ENCODE measurements at places on chromosomes 2 and 18.

DNA sequence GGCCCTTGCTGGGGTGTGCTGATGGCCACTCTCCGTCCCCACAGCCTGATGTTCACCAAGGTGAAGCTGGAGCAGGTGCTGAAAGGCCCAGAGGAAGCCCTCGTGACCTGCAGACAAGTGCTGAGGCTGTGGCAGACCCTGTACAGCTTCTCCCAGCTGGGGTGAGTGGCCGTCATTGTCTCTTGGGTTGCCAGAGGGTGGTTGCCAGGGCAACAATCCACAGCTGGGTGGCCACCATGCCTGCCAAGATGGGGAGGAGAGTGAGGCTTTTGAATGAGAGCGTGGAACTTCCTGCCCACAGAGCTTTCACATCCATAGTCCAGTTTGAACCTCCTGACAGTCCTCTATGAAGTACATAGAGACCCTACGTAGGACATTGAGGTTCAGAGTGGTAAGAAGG lies 108.8 kb downstream of the STPG4 start:
- DNase-seq, result no peak

DNA sequence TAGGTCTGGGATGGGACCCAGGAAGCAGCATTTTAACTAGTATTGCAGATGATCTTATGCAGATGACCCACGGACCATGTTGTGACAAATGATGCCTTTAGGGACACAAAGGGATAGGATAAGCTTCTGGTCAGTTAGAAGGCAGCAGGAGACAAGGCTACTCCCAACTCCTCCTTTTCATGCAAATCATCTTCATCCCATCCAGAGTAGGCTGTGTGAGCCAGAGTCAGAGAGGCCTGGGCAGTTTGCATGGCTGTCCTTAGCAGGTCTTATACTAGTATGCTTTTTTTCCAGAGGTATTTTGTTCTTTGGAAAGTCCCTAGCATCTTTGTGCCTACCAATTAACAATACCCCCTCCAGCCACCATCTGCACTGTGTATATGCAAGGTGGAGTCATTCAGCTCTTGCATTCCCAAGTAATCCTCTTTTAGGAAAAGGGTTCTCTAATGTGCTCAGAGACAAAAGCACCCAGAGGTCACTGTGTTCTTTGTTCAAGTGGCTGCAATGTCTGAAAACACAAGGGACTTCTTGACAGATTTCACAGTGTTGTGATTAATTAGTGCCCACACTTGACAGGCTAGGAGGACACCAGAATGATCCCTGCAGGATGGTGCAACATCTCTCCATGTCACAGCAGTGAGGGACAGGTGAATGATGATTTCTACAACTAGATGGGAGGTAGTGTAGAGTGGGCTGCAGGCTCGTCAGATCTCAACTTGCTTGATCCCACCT lies 225.8 kb downstream of the NCKAP5 start:
- no peak for DNase-seq

GRCh38 chr2:111225856-111226255 lies 105.1 kb downstream of the BCL2L11 start:
- DNase-seq, result no peak

- DNase-seq, result no peak
These were observed 756.3 kb downstream of the SATB2 start for GRCh38 chr2:198701481-198701880.

DNA sequence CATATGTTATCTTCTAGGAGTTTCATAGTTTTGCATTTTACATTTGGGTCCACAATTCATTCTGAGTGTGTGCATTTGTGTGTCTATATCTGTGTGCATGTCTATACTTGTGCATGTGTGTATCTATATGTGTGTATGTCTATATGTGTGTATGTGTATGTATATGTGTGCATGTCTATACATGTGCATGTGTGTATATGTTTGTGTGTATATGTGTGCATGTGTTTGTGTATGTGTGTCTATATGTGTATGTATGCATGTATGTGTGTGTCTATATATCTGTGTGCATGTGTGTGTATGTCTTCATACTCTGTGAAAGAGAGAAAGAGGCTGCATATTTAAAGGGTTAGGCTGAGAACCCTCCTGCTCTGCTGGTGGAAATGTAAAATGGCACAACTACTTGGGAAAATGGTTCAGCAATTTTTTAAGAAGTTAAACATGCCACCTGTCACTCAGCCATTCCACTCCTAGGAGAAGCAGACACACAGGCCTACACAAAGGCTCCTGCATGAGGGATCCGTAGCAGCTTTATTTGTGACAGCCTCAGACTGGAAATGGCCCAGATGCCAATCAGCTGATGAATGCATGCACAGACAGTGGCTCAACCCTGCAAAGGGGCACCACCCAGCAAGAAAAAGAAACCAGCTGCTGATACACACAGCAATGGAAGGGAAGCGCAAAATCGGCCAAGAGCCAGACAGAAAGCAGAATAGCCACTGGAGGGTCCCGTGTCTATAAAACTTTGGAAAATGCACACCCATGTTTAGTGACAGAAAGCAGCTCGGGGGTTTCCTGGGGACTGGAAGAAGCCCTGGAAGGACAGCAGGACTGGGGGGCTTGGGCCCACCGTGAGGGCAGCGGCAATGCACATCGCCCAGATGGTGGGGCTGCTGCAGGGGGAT lies 146.8 kb downstream of the SEPTIN10 start:
- no peak for DNase-seq

DNA sequence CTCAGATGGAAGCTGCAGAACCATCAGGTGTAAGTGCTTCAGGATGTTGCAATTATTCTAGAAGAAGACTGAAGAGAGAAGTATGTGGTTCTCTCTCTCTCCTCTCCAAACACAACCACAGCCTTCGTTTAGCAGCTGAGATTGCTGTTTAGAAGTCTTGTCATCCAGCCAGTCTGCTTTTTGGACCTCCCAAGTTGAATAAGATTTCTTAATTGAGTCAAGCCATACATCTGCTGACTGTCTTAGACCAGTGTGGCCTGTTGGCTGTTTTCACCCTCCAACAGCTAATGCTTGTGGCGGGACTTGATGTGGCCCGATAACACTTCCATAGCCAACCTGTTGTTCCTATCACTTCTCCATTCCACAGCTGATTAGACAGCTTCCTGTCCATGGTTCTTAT lies 91.3 kb upstream of the TMEM17 start:
- DNase-seq, result no peak

- DNase-seq, result no peak
These were observed 198.9 kb downstream of the NYAP2 start for GRCh38 chr2:225598426-225598825.

GRCh38 chr2:233210843-233211547 lies 40.5 kb upstream of the ATG16L1 start:
- no peak for DNase-seq

DNA sequence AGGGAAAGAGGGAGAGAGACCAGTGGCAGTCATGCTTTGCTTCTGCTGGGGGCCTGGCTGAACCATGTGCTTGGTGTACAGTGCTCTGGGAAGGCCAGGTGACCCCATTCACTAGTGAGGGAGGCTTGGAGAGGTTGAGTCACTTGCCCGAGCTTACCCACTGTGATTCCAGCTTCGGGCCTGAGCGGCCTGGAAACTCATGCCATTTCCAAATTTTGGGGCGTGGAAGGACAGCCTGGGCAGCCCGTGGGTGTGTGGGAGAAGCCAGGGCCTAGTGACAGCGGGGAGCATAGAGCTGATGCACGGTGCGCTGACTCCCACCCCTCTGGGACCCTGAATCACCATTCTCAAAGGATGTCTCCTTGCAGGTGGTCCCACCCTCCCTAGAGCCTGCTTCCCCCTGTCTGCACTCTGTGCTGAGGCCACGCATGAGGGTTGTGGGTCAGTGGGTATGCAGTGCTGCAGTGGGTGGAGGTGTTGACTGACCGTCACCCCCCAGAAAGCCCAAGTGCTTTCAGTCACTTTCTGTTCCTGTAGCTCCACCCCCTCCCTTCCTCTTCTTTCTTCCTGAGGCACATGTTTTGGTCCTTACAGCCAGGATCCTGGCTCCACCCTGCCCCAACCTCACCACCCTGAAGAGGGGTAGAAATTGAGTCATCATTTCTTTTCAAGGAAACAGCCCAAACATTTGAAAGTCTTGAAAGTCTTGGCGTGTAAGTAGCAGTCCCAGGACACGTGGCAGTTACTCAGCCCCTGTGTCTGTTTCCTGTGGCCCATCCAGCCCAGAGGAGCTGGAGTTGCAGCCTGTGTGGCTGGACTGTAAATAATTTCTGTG lies 69.3 kb upstream of the MCFD2 start:
- DNase-seq, result peak; percentile 21

DNA sequence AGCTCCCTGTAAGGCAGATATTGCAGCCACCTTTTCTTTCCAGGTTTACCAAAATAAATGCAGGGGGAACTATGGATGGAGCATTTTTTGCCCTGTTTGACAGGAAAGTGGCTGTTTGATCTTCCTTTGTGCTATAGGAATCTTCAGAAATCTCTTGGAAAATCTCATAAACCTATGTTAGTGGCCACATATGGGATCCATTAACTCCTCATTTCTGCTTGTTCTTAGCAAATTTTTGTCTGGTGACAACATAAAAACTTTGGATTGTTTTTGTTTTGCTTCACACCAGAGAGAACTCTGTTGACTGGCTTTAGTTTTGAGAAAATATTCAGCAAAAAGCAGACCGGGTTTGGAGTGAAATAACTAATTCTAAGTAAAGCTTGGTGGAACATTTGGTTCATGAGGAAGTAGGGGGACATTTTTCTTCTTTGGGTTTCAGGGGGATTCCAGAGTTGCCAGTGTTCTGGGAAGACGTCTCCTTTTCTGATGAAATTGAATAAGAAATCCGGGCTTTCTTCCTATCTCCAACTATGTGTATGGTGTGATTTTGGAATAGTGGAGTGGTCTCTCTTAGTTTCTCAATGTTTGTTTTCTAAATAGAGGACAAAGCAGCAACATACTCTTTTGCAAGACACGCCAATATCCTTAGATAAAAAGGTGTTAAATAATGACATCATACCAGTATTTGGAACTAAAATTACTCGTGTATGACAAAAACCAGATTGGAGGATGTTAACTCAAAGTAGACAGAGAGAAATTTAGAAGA lies 174.4 kb downstream of the ICOS start:
- no peak for DNase-seq

DNA sequence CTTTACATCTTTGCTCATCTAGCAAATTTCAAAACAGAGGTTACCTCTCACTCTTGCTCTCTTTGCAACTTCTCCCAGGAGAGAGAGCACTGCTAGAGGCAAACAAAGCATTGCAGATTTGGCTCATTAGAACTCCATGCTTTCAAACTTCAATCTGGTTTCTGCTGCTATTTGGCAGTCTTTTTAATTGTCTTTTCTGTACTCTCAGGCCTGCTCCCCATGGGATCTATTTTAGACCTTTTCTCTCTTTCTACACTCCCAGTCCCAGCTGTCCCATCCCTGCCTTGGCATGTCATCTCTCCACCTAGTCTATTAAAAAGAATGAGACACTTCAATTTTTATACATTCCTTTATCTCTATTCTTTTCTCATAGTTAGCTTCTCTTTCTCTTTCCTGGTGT lies 15.2 kb downstream of the KCNJ3 start:
- no peak for DNase-seq

DNA sequence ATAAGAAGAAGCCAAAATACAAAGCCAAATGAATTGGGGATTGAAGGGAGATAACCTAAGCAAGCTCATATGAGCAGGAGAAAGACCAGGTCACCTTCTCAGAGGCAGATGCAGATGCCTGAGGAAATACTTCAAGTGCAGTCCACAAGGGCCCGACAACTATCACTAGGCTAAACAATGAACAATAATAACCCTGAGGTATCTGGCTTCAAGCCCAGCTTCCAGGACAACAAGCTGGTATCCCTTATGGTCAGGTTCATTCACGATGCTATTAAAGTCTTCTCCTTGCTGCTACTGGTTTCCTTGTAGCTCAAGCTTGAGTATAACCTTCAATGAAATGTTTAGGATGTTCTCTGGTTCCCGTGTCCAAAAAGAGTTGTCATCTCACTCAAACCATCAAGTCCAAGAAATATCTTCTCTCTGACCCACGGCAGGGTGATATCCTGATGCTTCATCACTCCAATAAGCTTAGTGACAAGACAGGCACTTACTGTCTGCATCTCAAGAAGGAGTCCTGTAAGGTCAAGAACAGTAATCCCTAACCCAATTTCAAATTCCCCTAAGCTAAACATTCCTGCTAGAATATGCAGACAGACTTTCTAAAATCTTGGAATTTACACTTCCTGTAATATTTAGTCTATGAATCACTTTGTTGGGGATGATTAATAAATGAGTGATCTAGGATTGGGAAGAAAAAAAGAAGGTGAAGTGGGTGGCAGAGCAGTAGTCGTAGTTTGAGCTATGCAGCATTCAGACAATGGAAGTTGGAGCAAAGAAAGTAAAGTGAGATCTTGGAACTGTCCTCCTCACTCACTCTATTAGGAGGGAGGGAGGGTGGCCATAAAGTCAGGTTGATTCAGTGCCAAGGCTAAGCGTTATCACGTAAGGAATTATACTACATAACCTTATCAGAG lies 33.1 kb downstream of the CHN1 start:
- no peak for DNase-seq

DNA sequence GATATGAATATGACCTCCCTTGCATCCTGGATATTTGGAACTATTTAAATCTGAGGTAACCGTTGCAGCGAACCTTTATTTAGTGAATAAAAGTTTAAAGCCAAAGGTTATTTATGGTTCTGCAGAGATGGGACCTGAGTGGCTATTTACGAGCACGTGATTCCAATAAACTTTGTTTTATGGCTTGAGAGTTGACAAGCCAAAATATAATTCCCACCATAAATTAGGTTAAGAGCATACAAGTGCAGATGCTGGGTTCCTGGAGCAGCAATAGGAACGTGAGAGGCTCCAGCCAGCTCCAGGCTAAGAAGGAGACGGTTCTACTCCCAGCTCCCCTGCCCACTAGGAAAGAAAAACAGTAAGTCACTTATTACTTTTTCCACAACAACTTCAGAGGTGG lies 5.2 kb upstream of the HOXD4 start:
- no peak for DNase-seq

DNA sequence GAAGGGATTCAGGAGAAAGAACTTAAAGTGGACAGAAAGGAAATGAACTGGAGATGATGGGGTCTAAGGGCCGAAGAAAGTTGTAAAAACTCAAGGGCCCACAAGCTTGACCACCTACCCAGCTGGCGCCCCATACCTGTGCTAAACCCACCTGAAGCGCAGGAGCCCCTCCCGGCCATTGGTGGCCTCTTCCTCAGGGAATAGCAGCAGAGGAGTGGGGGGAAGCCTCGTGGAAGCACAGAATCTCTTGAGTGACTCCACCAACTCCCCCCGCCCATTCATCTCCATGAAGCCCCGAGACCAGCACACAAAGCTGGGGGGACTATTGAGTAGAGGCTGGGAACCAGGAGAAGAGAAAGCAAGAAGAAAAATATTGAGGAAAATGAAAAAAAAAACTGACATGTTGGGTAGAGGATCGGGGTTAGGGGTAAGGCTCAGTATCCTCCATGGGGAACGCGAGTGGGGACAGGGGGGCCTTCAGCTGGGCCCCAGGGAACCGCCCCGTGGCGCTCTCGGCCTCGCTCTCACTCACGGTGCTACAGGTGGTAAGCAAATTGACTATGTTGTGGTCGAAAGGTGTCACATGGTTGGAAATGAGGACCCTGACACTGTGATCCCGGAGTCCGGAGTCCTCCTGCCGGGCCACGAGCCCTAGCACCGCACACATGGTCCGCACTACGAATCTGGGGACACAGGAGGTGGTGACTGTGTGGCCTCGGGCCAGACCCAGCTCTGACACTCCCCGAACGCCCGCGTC lies 728 bp downstream of the AUP1 start:
- no peak for DNase-seq
